Activated CD8-positive, alpha-beta memory T cell treated with anti-CD3 and anti-CD28 coated beads, Interleukin-2, amount 10 ng/mL, durations not matched to agents 7 days and 5 days (primary cell): ENCODE measurements at places on chromosomes 6 and 20.

GRCh38 chr6:78670156-78670555 is 197.2 kb upstream of the IRAK1BP1 start:
- no peak for DNase-seq

- no peak for DNase-seq
Measured at GRCh38 chr6:88669475-88669874, 293.9 kb downstream of the RNGTT start.

GRCh38 chr6:45572833-45573232 is 195.1 kb upstream of the SUPT3H start:
- DNase-seq = no peak

DNA sequence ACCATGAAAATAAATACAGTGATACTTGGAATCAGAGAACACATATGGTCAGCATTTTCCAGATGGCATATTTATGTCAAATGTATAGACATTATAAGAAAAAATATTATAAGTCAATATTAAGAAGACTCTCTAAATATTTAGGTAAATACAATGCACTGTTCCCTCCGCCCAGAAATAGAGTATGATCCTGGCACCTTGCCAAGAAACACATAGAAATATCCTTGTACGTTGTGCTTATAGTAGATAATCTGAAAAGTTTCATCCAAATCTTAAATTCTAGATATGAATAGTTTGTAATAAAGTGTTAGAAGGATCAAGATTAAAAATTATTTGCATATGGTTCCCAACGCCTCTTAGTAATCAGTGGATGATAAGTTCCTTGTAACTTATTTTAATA is 645.8 kb upstream of the GJE1 start:
- no peak for DNase-seq

GRCh38 chr6:73024598-73024997 is 200.7 kb downstream of the KHDC1L start:
- no peak for DNase-seq
